ENCODE measurements at places on chromosomes 3 and 15. TPM values are rescaled to one million over a fixed set of nuclear protein-coding genes. Genes with fewer than 3 reads are reported as not detected.
A peak's percentile ranks its signal among the peaks of the same experiment; 100 is the strongest.

Gene GRK7
- total RNA-seq = not detected

GRCh38 chr3:105948101-105948500 lies 79.3 kb upstream of the CBLB start:
- no peak for DNase-seq
- H3K4me3 ChIP-seq = no peak overlapping the region
- no peak overlapping the region for H3K27ac ChIP-seq
- no peaks in the 10 kb centered on the region for H3K27me3 ChIP-seq

Gene ANKUB1
- not detected for total RNA-seq

Gene LMCD1
- total RNA-seq = 46.0 TPM

DNA sequence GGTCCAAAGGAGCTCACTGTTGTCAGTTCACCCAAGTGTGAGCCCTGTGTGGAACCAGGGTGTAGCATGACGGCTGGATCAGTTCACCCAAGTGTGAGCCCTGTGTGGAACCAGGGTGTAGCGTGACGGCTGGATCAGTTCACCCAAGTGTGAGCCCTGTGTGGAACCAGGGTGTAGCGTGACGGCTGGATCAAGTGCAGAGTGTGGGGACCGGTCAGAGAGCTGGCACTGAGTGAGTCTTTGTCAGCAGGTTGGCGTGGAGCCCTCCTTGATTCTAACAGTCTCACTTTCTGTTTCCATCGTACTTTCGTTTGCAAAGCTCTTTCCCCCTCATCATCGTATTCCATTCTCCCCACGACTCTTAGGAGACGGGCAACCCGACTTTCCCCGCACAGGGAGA lies 57.9 kb upstream of the DLG1 start:
- H3K36me3 ChIP-seq = no peaks in the 10 kb centered on the region
- no peak overlapping the region for H3K27ac ChIP-seq
- H3K27me3 ChIP-seq = peaks cover 16% of the 10 kb centered on the region
- H3K4me1 ChIP-seq = peaks cover 9% of the 10 kb centered on the region
- no peak overlapping the region for H3K4me3 ChIP-seq

GRCh38 chr15:69478259-69478781 lies 25.7 kb downstream of the RPLP1 start:
- peak; percentile 82 for DNase-seq
- no peaks in the 10 kb centered on the region for H3K27me3 ChIP-seq
- peaks cover 44% of the 10 kb centered on the region for H3K4me1 ChIP-seq
- H3K4me3 ChIP-seq = no peak overlapping the region
- H3K27ac ChIP-seq = no peak overlapping the region
- peaks cover 9% of the 10 kb centered on the region for H3K36me3 ChIP-seq

DNA sequence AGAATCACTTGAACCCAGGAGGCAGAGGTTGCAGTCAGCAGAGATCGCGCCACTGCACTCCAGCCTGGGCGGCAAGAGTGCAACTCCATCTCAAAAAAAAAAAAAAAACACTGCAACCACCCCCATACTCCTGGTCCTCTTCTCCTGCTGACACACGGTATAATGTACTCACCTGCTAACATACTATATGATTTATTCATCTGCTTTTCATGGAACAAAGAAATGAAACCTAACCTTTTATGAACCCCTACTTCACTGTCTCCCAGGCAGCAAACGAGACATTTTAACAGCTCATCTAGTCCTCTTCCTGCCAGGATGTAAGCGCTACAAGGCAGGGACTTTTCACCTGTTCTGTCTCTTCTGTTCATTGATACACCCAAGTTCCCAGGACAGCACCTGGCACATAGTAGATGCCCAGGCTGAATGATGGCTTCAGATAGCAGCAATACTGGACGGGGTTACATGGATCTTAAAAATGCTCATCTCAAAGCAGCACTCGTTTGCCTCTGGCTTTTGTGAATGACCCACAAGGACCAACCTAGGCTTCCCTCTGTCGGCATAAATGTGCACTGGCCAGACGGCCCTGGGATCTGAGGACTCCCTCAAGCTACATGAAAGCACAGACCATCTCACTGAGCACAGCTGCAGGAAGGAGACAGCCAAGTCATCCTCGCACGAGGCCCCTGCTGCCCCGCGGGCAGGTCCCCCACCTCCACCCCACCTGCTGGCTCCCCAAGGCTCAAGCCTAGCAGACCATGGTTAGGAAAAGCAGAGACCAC lies 20.3 kb downstream of the XXYLT1 start:
- no peak overlapping the region for H3K4me3 ChIP-seq
- no peaks in the 10 kb centered on the region for H3K36me3 ChIP-seq
- no peak overlapping the region for H3K27ac ChIP-seq

Gene ACTR8
- total RNA-seq = 21.5 TPM

Gene TMEM108
- not detected for total RNA-seq

GRCh38 chr3:179460260-179460659 lies 9.0 kb upstream of the GNB4 start:
- peaks cover 9% of the 10 kb centered on the region for H3K27me3 ChIP-seq
- H3K36me3 ChIP-seq = no peaks in the 10 kb centered on the region
- no peak for DNase-seq

Gene ZNF660
- total RNA-seq = 0.95 TPM

DNA sequence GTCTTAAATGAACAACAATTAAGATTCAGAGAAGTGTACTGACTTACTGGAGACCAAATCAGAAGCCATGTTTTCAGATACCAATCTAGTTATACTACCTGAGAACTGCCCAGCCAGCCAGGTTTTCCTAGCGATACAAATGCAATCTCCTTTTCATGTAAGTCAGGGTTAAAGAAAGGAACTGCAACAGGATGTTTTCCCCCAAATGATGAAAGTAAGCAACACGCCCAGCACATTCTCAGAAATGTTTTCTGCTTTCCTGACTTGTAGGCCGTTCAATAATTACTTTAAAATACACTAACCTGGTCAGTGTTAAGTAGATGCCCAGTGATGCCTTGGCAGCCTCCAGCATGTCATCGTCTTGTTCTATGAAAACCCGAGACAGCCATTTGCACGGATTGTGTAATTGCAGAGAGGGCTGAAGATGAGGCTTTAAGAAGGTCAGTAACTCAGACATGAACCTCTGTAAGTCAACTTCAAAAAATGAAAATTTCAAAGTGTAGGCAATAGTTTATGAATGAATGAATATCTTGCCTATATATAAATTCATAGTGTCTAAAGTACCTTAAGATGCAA lies 30.3 kb downstream of the LINS1 start:
- no peak overlapping the region for H3K4me3 ChIP-seq
- no peaks in the 10 kb centered on the region for H3K4me1 ChIP-seq

- H3K4me3 ChIP-seq = no peak overlapping the region
- H3K27me3 ChIP-seq = no peaks in the 10 kb centered on the region
- no peak for DNase-seq
- H3K4me1 ChIP-seq = no peaks in the 10 kb centered on the region
Observed at GRCh38 chr15:31487811-31488436, 161.3 kb downstream of the KLF13 start.

DNA sequence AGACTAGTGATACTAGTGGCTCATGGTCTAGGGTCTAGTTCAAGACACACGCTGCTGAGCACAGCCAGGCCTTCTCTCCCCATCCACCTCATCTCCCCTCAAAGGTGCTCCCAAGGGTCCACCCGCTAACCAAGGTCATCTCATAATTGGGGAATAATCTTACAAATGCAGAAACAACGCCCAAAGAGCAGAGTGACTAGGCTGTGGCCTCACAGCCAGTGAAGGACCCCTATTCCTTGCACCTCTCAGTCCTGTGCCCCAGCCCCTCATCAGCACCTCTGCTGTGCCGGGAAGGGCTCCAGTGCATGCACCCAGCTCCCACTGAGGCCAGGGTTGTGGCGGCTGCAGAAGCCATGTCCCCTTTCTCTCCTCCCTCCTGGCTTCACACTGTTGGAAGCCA lies 286.9 kb downstream of the UACA start:
- no peak overlapping the region for H3K27ac ChIP-seq
- no peak for DNase-seq
- H3K36me3 ChIP-seq = peaks cover 8% of the 10 kb centered on the region
- no peaks in the 10 kb centered on the region for H3K27me3 ChIP-seq
- H3K4me1 ChIP-seq = peaks cover 29% of the 10 kb centered on the region

Gene CPNE4
- 23.2 TPM for total RNA-seq

Gene CGNL1
- total RNA-seq = 1.8 TPM

GRCh38 chr15:78567531-78567930 lies 2.2 kb downstream of the CHRNA5 start:
- H3K27ac ChIP-seq = peak overlapping the region; percentile 86
- H3K4me3 ChIP-seq = peak overlapping the region; percentile 87
- H3K27me3 ChIP-seq = no peaks in the 10 kb centered on the region

DNA sequence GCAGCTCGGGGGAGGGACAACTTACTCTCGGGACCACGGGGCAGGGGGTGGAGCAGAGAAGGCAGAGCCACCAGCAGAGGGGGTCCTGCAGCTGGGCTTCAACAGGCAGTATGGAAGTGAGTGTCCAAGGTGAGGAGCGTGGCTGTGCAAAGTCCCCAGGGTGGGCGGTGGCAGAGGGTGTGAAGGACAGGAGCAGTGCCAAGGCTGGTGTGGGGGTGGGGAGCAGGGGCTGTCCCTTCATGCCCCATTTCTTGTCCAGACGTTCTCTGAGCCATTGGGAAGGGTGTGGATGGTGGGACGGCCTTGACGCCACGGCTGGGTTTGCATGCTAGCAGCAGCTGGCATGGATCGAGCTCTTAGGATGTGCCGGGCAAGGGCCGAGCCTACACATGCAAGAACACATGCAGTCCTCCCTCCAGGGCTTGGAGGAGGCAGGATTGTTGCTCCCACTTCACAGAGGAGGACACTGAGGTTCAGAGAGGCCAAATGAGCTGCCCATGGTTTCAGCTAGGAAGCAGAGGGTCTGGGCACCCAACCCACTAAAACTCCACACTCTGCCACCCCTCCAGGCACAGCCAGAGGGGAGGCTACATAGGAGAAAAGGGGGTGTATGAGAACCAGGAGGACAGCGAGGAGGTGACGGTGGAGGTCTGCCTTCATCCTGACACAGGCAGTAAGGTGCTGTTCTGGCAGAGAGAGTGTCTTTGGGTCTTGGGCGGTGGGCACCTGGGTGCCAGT lies 93.6 kb downstream of the TBC1D2B start:
- peaks cover 26% of the 10 kb centered on the region for H3K27me3 ChIP-seq
- no peaks in the 10 kb centered on the region for H3K36me3 ChIP-seq
- H3K27ac ChIP-seq = no peak overlapping the region
- H3K4me3 ChIP-seq = no peak overlapping the region
- peaks cover 13% of the 10 kb centered on the region for H3K4me1 ChIP-seq
- peak; percentile 30 for DNase-seq

Gene TMC3
- total RNA-seq = not detected

DNA sequence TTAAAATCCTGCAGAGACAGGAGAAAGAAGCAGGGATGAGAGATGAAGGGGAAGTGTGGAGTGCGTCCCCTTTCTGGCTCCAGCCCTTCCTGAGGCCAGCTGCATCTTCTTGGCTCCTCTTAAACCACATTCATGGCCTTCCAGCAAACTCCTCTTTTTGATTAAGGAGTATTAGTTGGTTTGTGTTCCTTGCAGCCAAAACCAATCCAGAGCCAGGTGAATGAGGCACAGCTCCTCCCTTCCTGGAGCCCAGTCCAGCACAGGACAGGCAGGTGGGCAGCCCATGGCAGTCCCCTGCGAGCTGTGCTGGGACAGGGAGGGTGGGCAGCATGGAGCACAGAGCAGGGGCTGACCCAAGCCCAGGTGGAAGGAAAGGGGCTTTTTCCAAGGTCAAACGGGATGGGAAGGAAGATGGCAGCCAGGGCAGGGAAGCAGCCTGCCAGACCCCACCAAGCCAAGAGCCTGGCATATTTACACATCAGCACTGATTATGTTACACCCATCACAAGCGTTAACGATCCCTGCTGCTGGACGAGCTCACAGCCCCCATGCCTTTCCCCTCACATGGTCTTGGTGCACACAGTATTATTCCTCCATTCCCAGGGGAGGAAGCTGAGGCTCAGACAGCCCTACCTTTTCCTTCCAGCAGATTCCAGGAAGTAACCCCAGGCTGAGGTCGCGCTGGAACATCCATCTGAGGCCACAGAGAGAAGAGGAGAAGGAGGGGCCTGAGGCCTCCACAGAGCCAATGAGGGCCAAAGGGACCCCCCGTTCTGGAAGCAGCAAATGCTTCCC lies 175.6 kb downstream of the SMAD6 start:
- H3K4me3 ChIP-seq = no peak overlapping the region
- H3K4me1 ChIP-seq = peaks cover 10% of the 10 kb centered on the region
- no peak overlapping the region for H3K27ac ChIP-seq

DNA sequence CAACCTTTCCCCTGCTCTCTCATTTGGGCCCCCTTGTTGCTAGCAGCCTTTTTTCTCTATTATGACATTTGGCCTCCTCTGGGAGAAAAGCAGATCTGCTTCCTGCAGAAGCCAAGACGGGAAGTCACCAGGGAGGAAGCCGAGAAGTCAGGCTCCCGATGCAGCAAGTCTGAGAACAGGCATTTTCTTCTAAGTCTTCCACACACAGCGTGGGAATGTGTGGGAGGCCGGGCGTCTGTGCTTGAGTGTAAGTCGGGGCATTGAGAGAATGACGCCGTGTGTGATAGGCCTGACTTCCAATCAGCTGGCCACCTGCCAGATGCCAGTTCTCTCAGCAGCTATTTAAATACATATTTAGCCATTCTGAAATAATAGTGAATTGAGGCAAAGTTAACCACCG lies 75.8 kb upstream of the FAM98B start:
- H3K27ac ChIP-seq = no peak overlapping the region
- H3K27me3 ChIP-seq = no peaks in the 10 kb centered on the region
- H3K4me1 ChIP-seq = no peaks in the 10 kb centered on the region
- no peak overlapping the region for H3K4me3 ChIP-seq

DNA sequence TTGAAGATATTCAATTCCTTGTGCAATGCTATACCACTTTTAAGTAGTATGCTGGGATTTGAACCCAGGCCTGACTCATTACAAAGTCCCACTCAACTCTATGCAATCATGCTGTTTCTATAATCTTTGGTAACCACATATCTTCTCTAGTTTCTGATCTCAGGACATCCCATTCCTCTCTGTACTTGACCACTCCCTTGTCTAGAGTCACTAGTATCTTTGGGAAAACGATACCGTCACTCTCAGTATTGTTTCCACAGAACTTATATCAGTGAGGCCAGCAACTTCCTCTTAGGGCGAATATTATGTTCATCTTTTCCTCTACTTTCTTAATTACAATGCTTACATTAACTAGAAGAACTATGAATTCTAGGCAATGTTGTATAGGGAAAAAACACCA lies 137.3 kb upstream of the TSPAN3 start:
- no peak for DNase-seq
- no peak overlapping the region for H3K4me3 ChIP-seq
- no peaks in the 10 kb centered on the region for H3K4me1 ChIP-seq
- H3K36me3 ChIP-seq = no peaks in the 10 kb centered on the region
- H3K27ac ChIP-seq = no peak overlapping the region

DNA sequence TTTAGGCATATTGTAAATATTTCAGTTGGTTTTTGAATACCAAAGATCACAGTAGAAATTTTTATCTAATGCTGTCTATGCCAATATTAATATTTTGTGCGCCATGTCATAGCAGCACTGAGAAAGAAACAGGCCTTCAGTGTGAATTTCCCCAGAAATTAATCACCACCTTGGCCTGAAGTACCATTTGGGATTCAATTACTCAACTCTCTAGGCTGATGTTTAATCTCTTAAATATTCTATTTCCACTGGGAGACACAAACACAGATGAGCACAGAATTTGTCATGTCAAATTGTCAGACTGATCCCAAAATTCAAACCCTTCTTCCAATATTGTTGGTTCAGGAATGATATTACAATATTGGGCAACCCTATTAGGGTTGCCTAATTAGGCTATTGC lies 509.3 kb downstream of the ROBO1 start:
- H3K4me1 ChIP-seq = no peaks in the 10 kb centered on the region
- H3K27ac ChIP-seq = no peak overlapping the region
- no peak for DNase-seq
- H3K27me3 ChIP-seq = no peaks in the 10 kb centered on the region

Data from Calu3 (cell line).